Uterine smooth muscle cell (primary cell): ENCODE measurements at places on chromosomes 11 and 22. TPM values are rescaled to one million over a fixed set of nuclear protein-coding genes. Genes with fewer than 3 reads are reported as not detected.

KRTAP5-7 gene
- 0.11 TPM in 1 of 2 replicates, not detected in the other for total RNA-seq

GNAZ gene
- 11.6 and 11.8 TPM in 2 replicates for total RNA-seq

SLC5A12 gene
- total RNA-seq: not detected in 2 replicates

B4GALNT4 gene
- 1.00 and 1.8 TPM in 2 replicates for total RNA-seq

CCDC116 gene
- 0.22 and 0.25 TPM in 2 replicates for total RNA-seq

SERPIND1 gene
- not detected in 2 replicates for total RNA-seq

POLR2L gene
- 54.9 and 64.4 TPM in 2 replicates for total RNA-seq

MUC2 gene
- total RNA-seq: under 0.01 TPM in 1 of 2 replicates, not detected in the other

SDF2L1 gene
- total RNA-seq: 54.5 and 107 TPM in 2 replicates

SAA2 gene
- total RNA-seq: not detected in 2 replicates

EFCAB6 gene
- 0.55 and 3.6 TPM in 2 replicates for total RNA-seq

CABP4 gene
- not detected in 2 replicates for total RNA-seq

LGALS12 gene
- total RNA-seq: not detected in 2 replicates

MRGPRX3 gene
- total RNA-seq: 0.12 TPM in 1 of 2 replicates, not detected in the other

TSPAN32 gene
- under 0.01 and 0.12 TPM in 2 replicates for total RNA-seq

CHRM4 gene
- total RNA-seq: not detected in 2 replicates

SLC22A8 gene
- total RNA-seq: under 0.01 TPM in 1 of 2 replicates, not detected in the other

CARD10 gene
- 1.2 and 2.1 TPM in 2 replicates for total RNA-seq

SCO2 gene
- total RNA-seq: 2.7 and 4.5 TPM in 2 replicates

TCP11L1 gene
- total RNA-seq: 19.3 and 20.1 TPM in 2 replicates

EMID1 gene
- not detected in 2 replicates for total RNA-seq

OR51F1 gene
- total RNA-seq: not detected in 2 replicates

TNNT3 gene
- not detected in 2 replicates for total RNA-seq

CYB5R2 gene
- total RNA-seq: 12.1 and 20.0 TPM in 2 replicates

MRGPRE gene
- not detected in 2 replicates for total RNA-seq

NCAM1 gene
- total RNA-seq: 32.4 and 35.1 TPM in 2 replicates

TESMIN gene
- 0.87 and 1.7 TPM in 2 replicates for total RNA-seq

TOLLIP gene
- 26.8 and 28.4 TPM in 2 replicates for total RNA-seq

SCGB1C1 gene
- not detected in 2 replicates for total RNA-seq

CDC42EP2 gene
- 13.3 and 17.2 TPM in 2 replicates for total RNA-seq

KCTD14 gene
- total RNA-seq: 0.62 and 1.00 TPM in 2 replicates

FOLR1 gene
- 0.12 TPM in 1 of 2 replicates, not detected in the other for total RNA-seq

TLCD5 gene
- total RNA-seq: 9.1 and 10.1 TPM in 2 replicates

SUSD2 gene
- 1.9 and 8.6 TPM in 2 replicates for total RNA-seq

EMSY gene
- 11.1 and 15.4 TPM in 2 replicates for total RNA-seq

CEP164 gene
- total RNA-seq: 42.6 and 48.1 TPM in 2 replicates
